Stimulated activated naive CD4-positive, alpha-beta T cell treated with Interleukin-2 at 50 U/mL for 16 hours (primary cell): ENCODE measurements at places on chromosomes 4 and X.

DNA sequence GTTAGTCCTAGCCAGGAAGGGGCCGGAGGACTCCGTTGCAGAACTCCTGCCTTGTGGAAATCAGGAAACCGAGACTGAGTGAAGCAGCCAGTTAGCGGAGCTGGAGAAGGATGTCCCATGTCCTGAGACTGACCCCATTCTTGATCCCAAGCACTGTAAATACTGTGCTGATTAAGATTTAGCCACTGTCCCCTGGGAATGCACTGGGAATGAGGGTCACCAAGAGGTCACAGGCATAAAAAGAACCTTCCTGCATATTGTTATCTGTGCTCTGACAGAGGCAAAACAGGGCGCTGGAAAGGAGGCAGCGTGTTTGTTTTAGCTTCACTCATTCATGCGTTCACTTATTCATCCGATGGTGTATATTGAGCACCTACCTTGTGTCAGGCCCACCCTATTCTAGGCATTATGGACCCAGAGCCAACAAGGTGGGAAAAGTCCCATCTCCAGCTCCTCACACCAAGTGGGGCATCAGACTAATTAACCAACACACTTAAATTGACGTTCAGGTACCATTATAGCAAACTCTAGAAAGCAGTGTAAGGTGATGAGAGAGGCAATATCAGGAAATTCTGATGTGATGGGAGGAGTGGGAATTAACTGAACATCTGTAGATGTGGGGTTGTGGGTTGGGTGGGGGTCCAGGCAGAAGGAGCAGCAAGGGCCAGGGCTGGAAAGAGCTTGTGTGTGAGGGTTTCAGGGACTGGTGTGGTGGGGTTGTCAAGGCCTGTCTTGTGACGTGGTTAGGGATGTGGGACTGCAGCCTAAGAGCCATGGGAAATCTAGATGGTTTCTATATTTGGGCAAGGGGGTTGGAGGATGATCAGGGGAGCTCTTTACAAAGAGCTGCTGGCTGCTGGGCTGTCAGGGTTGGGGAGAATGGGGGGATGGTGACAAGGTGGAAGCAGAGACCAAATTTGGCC, 10.6 kb upstream of the SLC2A9 start:
- no peak for DNase-seq

- DNase-seq = no peak
Measured at GRCh38 chrX:17597836-17598439, 139.4 kb upstream of the SCML1 start.

DNA sequence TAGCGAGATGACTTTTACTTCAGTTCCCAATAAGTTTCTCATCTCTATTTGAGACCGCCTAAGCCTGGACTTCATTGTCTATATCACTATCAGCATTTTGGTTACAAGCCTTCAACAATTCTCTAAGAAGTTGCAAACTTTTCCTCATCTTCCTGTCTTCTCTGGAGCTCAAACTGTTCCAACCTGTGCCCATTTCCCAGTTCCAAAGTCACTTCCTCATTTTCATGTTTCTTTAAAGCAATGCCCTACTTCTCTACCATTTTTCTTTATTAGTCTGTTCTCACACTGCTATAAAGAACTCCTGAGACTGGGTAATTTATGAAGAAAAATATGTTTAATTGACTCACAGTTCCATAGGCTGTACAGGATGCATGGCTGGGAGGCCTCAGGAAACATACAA, 251.9 kb downstream of the TECRL start:
- no peak for DNase-seq

DNA sequence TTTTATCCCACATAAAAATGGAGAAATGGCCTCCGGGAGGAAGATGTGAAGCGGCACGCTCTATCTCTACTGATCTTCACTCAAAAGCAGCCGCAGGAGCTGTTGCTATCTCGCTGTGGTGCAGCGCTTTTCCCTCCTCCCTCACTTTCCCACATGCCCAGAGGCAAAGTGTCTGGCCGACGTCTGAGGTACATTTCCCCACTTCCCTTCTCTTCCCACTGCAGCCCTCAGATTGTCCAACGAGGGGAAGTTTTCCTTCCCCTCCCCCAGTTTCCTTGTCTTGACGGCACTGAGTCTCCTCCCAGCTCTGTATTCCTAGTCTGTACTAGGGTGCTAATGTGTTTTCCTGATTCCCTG, 660 bp upstream of the COL25A1 start:
- no peak for DNase-seq

GRCh38 chr4:152956650-152957436, 20.7 kb downstream of the FHDC1 start:
- no peak for DNase-seq

DNA sequence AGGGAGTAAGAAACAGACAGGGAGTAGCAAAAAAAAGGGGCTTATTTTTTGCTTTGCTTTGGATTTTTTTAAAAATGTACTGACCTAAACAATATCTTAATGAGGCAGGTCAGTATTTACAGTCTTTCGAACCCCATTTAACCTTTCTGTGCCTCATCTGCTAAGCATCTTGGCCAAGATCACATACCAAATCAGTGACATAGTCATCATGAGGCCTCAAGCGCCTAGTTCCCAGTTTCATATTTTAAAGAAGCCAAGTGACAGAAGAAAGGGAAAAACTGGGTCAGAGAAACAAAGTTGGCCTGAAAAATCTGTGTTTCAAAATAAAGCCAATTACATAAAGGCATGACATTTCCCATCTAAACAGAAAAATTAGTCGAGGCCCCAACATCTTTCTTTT, 94.6 kb upstream of the WDR44 start:
- no peak for DNase-seq

GRCh38 chrX:2689773-2690666, 1.1 kb upstream of the CD99 start:
- DNase-seq = no peak

DNA sequence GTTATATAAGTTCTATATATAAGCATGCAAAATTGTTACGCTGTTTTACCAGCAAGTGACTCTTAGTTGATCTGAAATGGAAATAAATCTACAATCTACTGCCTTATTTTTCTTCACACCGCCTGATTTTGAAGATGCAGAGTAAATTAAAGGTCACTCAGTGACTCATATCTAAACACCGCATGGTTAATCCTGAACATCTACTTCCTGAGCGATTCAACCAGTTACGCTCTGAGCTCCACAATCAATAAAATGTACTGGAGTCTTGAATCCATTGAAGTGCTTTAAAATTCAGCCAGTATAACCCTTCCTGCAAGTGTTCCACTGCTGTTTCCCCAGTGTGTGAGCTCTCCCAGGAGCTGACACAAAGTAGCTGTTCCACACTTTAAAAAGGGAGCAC, 192.8 kb downstream of the SLC7A11 start:
- no peak for DNase-seq

DNA sequence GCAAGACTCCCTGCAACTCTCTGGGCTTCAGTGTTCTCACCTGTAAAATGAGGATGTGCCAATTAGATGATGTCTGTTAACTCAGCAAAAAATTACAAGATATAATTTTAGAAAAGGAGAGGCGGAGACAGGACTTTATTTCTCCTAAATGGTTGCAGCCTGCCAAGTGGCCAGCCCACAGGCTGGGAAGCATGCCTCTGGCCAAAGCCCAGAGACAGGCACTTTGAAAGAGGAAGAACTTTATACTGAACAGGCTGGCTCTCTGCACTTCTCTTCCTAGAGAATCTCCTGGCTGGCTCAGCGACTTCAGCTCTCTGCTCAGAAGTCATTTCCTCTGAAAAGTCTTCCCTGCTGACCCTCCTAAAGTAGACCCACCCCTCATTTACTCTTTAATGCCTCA, 3.7 kb downstream of the PRDM5 start:
- no peak for DNase-seq

DNA sequence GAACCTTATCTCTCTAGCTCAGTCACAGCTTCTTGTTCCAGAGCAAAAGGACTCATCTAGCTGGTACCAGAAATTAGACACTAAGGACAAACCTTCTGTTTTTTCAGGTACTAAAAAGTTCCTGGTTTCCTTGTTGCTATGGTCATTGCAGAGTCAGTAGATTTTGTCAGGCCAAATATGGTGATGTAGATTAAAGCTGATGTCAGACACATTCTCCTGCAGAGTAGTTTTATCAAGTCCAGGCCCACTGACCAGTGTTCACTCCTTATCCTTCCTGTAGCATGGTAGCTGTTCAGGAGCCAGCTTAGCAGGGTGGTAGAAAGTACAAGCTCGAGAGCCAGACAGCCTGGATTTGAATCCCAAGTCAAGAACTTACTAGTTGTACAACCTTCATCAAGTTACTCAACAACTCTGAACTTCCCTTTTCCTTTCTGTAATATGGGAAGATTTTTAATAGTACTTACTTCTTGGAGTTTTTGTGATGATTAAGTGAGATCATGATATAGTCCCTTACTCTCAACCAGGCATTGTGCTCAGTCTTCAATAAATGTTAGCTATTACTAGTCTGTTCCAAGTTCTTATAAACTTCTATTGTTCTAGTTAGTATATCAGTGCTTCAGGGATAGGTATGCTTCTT, 17.9 kb downstream of the OCRL start:
- no peak for DNase-seq

DNA sequence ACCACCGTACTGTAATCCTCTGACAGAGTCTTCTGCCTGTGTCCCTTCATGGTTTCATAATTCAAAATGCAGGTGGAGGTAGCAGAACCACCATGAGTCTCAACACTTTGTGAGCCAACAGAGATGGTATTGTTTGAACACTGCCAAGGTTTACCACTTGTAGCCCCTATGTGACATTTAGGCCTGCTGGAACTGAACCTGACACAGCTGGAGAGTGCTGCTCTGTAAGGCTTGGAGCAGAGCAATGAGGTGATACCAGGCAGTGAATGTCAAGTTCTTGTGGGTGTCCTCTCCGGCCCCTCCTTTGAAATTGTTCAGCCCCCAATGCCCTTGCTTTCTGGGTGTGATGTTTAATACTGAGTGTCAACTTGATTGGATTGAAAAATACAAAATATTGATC, 1042.9 kb downstream of the ARAP2 start:
- no peak for DNase-seq

DNA sequence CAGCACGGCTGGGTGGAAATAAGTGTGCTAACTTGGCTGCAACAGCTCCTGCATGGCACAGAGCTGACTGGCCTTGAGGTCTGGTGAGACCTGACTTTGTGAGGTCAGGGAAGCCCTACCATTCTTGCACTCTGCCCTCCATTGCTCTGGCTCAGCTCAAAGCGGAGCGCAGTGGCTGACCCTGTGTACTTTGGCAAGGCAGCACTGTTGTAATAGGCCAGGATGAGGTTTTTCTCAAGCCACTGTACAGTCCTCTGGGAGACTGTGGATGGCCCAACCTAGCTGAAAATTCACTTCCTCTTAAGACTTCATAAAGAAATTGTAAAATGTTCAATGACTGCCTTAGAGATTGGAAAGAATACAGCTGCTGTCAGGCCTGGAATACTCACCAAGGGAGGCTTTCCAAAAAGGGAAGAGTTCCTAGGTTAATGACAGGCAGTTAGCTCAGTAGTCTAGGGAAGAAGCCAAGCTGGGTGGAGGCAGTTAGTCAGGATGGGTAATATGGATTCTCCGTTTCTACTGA, 129.8 kb downstream of the GUCY2F start:
- DNase-seq = no peak

DNA sequence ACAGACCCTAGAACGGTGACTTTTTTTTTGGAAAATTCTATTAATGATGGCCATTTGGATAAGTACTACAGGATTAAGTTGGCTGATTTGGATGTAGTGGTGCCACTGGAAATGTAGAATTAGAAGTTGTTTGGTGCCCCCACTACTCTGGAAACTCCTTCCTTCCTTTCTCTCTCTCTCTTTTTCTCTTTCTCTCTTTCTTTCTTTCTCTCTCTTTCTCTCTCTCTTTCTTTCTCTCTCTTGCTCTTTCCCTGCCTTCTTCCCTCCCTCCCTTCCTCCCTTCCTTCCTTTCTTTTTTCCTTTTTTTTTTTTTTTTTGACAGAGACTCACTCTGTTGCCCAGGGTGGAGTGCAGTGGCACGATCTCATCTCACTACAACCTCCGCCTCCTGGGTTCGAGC, 2.7 kb downstream of the GAR1 start:
- DNase-seq = no peak

DNA sequence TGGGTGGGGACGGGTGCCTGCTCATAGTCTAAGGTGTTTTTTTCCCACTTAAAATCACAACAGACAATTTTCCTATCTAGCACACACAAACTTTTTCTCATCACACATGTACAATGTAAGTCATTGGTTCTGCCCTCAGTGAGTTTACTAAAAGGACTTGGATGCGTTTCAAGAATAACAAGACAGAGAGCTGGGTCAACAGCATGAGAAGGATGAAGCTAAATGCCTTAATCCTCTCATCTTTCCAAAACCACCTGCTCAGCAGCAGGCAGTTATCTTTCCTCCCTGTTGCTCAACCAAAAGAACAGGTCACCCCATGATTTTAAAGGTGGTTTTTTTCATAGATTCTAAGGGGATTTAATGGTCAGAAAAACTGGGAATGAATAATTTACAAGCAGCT, 40.1 kb downstream of the OFD1 start:
- no peak for DNase-seq

DNA sequence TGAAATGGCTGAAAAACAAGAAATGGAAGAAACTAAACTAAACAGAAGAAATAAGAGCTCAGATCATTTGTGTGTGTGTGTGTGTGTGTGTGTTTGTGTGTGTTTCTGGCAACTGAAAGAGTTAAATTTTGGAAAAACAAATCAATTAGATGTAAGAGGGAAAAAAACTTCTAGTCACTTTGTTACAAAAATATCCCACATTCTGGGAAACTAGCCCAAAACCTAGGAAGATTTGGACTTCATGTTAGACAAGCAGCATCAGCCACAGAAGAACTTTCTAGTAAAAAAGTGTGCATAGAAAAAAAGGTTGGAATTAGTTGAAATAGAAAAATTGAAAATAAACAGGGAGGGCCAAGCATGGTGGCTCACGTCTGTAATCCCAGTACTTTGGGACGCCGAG, 111.6 kb upstream of the PRKG2 start:
- DNase-seq = no peak

GRCh38 chr4:120555058-120555457, 367.5 kb downstream of the PRDM5 start:
- DNase-seq = no peak

DNA sequence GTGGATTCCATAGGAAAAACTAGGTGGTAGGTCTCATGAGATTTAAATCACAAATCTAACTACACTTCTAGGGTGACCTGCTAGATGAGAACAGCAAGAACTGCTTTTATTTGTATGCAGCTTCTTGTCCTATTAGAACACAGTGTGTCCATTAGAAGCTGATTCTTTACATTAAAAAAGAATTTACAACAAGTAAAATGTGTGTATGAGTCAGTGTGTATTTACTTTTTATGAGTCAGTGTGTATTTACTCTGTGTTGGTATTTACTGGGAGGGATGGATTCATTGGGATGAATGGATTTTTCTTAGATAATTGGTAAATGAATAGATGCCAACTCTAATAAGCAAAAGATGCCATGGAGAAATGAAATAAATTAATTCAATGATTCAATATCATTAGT, 40.6 kb upstream of the XPNPEP2 start:
- no peak for DNase-seq

- no peak for DNase-seq
Measured at GRCh38 chr4:15348695-15349094, 79.1 kb upstream of the C1QTNF7 start.

- no peak for DNase-seq
Measured at GRCh38 chrX:110182865-110183264, 135.0 kb downstream of the AMMECR1 start.
